Activated naive CD8-positive, alpha-beta T cell treated with anti-CD3 and anti-CD28 coated beads for 36 hours (primary cell): ENCODE measurements at places on chromosomes 12 and 14.

GRCh38 chr14:69693145-69693544, 73.8 kb upstream of the SRSF5 start:
- DNase-seq, result no peak

DNA sequence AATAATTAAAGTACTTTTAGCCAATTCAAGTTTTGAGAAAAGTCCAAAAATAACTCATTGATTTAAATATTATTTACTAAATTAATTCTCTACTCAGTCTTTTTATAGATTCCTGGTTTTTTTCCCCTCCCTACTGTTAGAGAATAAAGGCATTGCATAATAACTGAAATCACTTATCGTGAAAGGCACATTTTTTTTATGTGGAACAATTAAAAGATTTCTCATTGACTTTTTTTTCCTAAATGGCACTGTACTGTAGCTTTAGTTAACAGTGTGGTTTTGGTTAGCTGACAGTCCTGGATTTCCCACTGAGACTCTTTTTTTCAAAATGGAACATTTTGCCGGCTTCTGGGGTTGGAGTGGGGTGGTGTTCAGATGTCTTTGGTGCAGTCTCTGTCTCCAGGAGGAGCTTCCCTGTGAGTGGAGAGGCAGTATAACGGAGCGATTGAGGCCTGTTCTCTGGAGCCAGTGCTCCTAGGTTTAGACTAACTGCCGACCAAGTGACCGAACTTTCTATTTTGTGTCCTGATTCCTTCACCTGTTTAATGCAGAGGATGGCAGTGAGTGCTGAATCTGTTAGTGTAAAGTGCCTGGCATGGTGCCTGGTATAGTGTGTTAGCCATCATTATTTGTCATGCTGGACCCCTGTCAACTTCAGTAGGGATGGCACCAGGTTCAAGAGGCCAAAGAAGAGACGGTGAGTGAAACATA, 117.7 kb downstream of the ADCK1 start:
- DNase-seq, result no peak

GRCh38 chr12:98618952-98619351, 25.5 kb downstream of the SLC25A3 start:
- no peak for DNase-seq

DNA sequence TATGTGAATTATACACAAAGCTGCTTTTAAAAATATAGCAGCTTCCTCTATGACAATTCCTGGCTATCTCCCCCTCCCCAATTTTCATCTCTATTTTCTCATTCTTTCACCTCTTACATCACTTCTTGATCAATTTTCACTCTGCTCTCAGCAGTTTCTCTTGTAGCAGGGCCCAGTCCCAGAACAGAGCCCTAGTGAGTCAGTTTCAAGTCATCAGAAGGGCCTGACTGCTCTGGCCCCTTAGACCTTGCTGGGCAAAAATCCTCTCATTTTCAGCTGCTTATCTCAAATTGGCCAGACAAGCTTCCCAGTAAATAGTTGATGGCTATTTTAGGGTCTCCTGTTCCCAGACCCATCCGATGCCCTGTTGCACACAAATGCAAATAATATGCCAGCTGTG, 101.4 kb downstream of the TTC7B start:
- DNase-seq, result no peak

DNA sequence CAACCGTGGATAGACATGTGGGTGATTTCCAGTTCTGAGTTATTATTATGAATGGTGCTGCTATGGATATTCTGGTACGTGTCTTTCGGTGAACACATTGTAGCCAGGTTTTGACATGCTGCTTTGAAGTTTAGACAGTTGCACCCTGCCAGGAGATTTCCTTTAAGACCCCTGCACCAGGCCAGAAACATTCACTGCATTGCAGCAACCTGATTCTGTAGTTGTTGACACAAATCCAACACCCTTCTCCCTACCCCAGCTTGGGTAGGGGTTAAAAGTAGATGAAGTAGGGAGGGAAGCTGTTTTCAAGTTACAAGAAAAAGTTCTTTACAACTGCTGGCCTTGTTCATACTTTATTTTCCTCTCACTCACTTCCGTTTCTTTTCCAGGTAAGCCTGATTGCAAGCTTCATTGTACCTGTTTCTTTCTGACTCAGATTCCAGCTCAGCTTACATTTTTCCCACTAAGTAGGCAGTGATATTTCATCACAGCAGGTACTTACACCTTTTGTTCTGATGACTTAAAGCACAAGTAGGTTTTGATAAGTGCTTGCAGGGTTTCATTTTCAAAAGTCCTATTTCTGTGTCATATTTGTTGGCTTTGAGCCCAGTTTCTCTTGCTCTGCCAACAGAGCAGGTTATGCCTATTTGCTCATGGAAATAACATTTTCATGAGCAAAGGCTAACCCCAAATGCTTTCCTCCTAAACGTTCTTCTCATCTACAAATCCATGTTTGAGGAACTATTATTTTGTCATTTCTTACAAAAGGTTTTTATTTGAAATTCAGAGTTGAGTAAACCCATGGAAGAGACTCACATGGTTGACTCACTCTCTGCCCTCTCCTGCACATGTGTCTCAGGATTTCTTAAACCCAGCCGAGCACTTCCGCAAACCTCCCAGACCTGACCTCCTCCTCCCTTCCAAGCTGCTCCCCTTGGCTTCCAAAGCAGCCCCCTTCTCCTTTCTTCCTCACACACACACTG, 12.1 kb upstream of the LTA4H start:
- peak; percentile 4 for DNase-seq

GRCh38 chr14:37384870-37385596, 187.3 kb downstream of the MIPOL1 start:
- DNase-seq, result no peak

DNA sequence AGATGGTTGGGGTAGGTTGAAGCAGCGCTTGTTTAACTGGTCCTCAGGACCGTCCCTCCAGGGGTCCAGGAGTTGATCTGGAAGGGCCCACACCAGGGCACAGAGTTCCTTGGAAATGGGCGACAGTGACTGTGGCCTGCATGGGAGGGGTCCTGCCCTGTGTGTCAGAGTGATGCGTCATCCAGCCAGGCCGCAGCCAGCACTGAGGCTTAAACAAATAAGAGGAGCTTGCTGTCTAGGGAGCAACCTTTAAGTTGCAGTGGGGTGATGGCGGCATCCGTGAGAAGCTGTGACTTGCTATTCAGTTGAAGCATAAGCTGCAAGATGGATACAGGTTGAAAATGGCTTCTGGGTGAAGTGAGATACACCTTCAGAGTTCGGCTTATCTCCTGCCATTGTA, 20.2 kb downstream of the DCAF4 start:
- no peak for DNase-seq
